SIG-M5 (cell line): ENCODE measurements at places on chromosomes 2 and 18.

DNA sequence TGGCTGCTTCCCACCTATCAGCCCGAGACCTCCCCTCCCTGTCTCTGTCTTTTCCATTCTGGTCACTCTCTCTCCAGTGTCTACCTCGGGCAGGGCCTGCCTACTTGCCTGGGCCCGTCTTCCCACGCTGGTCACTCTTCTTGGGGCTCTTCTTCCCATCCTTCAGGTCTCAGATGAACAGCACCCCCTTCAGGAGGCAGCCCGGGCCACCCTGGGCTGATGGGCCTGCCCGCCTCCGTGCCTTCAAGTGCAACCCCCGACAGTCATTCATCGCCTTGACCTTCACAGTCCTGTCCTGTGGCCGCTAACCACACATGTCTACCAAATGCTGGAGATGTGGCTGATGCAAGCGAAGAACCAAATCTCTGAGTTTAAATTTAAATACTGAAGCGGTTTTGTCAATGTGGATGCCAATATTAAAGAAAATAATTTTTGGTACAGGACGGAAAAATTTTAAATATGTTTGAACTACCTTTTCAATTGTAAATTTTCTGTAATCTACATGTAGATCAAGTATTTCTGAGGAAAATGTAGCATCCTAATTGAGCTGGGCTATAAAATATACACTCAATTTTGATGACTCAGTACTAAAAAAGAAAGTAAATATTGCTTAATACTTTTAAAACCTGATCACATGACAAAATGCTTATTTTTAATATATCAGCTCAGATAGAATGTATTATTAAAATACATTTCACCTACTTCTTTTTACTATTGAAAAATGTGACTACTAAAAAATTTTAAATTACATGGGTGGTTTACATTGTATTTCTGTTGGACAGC, 96.4 kb downstream of the LAMA1 start:
- no peak for DNase-seq

DNA sequence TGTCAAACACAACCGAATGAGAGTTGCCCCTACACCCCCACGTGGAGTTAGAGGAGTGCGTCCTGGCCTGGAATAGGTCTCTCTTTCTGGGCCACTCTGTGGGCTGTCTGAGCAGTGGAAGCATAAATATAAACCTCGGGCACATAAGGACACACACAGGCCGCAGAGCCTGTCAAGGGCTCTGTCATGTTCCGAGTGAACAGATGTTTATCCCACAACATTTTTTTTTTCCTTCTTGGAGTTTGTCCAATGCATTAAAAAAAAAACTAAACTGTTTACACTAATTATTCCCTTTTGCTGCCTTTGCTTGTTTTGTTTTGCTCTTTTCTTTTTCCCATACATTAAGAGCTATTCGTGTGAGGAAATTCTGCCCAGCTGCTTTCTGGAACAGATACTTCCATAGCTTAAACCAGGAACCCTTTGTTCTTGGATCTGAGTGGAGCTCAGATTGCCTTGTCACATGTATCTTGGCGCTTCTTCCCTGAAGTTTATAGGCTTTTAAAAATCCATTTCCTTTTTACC, 228.3 kb upstream of the FOSL2 start:
- DNase-seq: no peak

- no peak for DNase-seq
These were observed 63.3 kb downstream of the KYNU start for GRCh38 chr2:142940606-142941223.

DNA sequence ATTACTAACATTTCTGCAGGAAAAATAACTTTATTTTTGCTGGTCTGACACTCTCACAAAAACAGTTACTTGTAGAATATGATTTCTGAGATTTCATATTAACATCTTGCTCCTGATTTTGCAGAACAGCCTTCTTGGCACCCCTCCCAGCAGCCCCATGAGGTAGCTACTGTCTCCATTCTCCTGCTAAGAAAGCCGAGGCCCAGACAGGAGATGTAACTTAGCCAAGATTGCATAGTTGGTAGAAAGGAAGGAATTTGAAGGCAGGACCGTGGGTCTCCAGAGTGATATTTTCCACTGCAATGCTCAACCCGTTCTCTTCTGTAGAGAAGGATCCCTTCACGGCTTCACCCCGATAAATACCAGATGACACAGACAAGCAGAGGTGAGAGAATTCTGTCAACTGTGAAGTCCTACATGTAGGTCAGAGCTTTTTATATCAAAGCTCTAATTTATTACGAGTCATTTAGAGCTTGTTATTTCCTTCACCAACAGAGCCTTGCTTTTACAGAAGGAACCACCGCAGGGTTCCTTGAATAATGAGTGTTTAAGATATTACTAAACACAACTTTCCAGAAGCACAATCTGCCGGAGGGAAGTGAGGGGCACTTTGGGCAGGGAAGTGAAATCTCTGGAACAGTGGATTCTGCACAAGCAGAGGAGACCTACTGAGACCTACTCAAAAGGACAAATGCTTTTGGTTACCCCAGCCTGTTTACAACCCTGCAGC, 48.0 kb upstream of the MYCN start:
- no peak for DNase-seq

DNA sequence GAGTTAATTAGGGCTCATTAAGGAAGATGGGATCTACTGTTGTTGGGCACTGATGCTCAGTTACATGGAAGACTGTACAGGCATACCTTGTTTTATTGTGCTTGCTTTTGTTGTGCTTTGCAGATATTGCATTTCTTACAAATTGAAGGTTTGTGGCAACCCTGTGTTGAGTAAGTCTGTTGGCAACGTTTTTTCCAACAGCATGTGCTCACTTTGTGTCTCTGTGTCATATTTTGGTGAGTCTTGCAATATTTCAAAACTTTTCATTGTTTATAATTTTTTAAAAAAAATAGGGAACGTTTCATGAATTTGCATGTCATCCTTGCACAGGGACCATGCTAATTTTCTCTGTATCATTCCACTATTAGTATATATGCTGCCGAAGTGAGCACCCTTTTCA, 15.6 kb downstream of the PHLPP1 start:
- DNase-seq: no peak

GRCh38 chr18:10065296-10065695, 151.5 kb downstream of the VAPA start:
- no peak for DNase-seq

DNA sequence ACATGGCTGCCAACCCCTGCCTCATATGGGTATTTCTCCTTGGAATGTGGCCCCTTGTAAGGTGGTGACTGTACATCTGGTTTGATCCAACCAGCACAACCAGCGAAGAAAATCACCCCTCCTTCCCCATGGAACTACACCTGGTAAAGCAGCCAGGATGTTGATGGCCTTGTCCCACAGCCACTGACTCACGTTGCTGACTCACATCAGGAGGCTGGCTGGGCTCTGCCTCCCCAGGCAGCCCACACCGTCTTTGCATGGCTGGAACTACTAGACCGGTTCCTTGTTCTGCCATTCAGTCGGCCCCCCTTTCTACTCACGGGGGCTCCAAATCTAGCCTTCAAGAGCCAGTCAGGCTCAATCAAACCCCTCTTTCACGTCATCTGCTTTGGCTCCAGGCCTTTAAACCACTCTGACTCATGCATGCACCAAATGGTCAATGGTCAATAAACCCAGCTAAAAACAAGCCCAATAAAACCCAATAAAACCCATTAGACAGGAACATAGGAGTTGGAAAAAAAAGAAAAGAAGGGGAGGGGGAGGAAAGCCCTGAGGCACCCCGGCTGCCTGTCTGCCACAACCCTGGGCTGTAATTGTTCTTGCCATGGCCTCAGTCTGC, 114.8 kb downstream of the PLB1 start:
- DNase-seq: no peak

GRCh38 chr2:207902821-207903220, 122.5 kb downstream of the PLEKHM3 start:
- DNase-seq: no peak

DNA sequence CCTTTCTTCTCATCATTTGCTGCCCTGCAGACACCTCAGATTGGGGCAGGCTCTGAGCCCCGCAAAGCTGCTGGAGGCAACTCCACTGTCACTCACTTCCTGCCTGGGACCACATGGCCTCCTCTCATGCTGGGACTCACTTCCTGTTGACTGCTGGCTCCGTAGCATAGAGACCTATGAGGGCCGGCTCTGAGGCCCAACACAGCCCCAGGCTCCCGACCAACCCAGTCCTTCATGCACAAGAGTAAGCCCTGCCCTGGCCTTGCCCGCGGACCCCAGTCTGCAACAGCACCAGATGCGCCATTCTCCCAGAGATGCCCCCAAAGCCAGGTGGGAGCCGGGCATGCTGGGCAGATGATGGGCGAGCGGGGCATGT, 55.7 kb downstream of the DNMT3A start:
- peak; percentile 28 for DNase-seq

GRCh38 chr2:241768850-241769249, 7.8 kb upstream of the GAL3ST2 start:
- DNase-seq: no peak

- no peak for DNase-seq
These were observed 133.5 kb downstream of the ASXL3 start for GRCh38 chr18:33711514-33711913.

DNA sequence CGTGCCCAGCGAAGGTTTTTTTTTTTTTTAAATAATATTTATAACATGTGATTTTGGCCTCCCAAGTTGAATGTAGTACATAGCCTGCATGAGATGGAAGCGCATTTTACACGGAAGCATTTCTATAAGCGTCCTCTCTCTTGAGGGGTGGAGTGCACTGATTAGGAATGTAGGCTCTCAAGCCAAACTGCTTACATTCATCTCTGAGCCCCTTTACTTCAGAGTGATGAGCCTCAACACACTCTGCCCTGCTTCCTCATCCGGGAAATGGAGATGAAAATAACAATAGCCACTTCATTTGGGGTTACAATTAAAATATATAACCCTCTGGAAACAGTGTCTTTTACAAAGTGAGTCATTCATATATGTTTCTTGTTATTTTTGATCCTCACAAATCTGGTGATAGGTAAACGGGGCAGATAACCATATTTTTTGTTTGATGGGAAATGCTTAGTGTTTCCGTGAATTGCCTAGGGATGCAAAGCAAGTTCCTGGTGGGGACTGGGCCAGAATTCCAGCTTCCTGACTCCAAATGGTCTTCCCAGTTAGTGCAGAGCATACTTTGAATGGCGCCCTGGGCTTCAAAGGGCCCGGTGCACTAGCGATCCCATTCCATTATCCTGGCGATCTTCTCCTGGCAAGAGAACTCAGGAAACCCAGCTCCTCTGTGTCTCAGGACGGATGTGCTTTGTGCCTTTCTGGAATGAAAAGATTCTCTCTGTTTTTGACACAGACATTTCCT, 124.3 kb downstream of the PIEZO2 start:
- DNase-seq: no peak

DNA sequence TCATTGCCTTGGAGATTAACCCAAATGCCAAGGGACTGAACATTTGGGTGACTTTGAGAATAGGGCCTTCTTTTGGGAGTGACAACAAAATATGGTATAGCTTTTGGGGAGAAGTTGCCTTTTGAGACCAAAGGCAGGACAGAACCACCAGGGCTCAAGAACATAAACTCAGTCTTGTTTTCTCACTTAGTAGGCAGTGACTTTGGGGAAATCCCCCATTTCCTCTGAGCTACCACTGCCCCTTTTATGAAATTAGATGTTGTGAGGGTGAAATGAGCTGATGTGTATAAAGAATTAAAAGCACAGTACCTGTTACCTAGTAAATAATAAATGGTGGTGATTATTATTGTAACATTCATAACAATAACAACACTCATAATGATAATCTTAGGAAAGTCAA, 36.5 kb downstream of the GPD2 start:
- DNase-seq: no peak

DNA sequence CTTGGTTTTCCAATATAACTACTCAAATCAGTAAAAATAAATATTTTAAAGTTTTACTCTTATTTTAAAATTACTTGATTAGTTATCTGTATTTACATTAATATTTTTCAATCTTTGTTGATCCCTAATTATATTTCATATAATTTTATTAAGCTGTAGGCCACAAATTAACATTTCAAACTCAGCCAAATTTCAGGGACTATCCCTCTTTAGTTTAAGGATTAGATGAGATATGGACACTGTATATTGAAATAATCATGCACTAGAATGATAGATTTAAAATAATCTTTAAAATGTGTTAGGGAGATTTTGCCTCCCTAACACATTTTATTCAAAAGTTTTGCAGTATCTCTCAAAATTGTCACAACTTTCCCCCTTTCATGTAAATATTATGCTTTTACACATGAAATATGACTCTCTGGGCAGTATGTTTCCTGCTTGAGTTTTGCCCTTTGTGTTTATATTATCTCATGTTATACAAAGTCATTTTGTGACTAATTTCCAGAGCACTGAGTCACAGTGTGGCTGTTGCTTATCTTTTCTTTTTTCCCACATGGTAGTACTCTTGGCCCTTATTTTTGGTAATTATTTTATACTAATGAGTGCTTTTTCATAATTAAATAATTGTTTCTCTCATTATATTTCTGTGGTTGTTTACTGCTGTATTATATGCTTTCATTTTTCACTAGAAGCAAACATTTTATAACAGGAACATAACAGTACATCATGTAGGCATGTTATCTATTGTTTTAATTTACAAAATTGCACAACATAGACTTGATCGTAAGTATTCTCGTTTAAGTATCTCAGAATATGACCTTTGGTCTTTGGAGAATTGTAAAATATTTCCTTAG, 1.2 kb downstream of the TFPI start:
- DNase-seq: no peak

GRCh38 chr18:61443081-61443725, 110.0 kb downstream of the CDH20 start:
- no peak for DNase-seq
